ENCODE measurements at places on chromosomes 1 and 21.

DNA sequence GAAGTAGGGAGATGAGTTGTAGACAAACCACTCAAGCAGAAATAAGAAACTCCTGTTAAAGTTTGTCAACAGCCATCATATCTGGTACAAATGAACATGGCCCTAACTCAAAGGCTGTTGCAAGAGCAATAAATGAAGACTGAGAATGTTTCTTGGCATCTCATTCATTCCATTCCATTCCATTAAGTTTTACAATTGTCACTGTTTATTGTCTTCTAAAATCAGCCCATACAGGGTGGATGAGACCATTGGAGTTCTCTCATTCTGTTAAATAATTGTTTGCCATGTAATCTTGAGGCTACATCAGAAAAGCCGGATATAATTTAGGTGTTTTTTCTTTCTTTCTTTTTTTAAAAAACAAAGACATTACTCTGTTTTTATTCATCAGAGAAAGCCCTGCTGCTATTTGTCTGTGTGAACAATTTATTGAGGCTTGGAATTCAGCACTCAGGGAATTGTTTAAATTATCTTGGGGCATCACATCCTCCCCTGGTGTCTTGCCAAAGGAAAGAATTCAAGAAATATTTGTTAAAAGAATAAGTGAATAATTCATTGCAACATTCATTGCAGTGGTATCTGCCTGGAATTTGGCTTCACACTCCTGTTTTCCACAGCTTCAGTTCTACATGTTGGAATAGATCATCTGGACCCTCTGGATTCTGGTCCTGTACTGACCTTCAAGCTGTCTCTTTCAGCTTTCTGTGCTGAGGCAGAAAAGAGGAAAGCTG is 604.5 kb downstream of the PLPP3 start:
- peak; percentile 83 for DNase-seq

DNA sequence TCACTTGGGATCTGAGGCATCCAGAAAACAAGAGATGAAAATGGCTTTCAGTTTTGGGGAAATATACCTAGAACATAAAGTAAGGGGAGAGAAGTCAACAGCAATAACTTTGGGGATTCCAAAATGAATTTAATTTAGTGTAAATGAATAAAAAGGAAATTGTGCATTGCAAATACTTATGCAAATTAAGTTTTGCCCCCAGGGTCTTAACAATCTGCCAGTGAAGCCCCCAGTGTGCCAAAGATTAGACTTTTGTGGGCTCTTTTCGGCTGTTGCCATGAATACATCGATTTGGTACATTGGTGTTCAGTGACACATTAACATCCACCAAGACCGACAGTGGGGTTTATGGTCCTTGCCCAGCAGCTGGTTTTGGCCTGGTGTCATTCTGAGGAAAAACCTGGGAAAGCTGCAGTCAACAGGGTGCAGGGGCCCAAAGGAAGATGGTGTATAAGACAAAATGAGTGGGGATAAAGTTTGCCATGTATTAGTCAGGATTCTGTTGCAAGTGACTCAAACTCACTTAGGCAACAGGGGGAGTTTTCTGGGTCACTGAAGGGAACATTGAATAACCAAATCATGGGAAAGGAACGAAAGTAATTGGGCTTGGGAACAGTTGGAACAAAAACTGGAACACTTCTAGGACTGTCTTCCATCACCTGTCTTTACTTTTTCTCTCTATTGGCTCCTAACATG is 30.2 kb upstream of the IGSF3 start:
- peak; percentile 80 for DNase-seq

DNA sequence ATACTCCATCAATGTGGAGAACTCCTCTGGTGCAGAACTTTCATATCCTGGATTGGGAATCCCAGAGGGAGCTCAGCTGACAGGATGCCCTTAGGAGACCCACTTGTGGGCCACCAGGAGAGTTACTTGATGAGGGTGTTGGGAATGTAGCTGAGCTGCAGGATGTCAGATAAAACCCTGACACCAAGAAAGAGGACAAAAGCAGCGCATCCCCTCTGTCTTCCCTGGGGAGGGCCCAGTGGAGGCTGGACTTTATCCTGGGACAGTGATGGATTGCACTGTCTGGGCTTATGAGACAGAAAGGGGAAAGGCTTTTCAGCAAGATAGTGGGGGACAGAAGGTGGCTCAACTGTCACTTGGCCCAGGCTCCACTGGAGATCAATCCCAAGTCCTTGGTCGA is 88.1 kb upstream of the BCAR3 start:
- no peak for DNase-seq

DNA sequence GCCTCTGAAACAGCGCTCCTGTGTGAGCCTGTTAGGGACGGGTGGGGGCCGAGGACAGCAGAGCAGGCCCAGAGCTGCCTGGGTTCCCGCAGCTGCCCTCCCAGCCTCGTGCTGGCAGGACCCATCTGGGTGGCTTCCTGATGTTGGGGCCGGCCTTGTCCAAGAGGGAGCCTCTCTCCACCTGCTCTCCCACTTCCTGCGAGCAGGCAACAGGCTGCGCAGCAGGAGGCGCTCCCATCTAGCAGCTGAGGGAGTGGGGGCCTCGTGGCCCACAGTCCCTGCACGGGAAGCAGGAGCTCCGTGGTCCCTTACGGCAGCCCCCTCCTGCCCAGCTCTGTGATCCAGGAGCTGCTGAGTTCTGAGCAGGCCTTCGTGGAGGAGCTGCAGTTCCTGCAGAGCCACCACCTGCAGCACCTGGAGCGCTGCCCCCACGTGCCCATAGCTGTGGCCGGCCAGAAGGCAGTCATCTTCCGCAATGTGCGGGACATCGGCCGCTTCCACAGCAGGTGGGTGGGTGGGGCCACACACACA is 68.0 kb downstream of the TRIM11 start:
- DNase-seq = no peak

GRCh38 chr1:12015001-12015491 is 4.3 kb upstream of the MIIP start:
- DNase-seq = peak; percentile 76

- no peak for DNase-seq
Measured at GRCh38 chr1:244397131-244397530, 54.6 kb downstream of the ADSS2 start.

- no peak for DNase-seq
Measured at GRCh38 chr21:34882719-34883131, 166.4 kb downstream of the RUNX1 start.

GRCh38 chr1:221779771-221780170 is 37.9 kb upstream of the DUSP10 start:
- no peak for DNase-seq

GRCh38 chr21:42508371-42508770 is 5.3 kb upstream of the SLC37A1 start:
- no peak for DNase-seq
